ENCODE measurements at places on chromosomes 2 and 18.

DNA sequence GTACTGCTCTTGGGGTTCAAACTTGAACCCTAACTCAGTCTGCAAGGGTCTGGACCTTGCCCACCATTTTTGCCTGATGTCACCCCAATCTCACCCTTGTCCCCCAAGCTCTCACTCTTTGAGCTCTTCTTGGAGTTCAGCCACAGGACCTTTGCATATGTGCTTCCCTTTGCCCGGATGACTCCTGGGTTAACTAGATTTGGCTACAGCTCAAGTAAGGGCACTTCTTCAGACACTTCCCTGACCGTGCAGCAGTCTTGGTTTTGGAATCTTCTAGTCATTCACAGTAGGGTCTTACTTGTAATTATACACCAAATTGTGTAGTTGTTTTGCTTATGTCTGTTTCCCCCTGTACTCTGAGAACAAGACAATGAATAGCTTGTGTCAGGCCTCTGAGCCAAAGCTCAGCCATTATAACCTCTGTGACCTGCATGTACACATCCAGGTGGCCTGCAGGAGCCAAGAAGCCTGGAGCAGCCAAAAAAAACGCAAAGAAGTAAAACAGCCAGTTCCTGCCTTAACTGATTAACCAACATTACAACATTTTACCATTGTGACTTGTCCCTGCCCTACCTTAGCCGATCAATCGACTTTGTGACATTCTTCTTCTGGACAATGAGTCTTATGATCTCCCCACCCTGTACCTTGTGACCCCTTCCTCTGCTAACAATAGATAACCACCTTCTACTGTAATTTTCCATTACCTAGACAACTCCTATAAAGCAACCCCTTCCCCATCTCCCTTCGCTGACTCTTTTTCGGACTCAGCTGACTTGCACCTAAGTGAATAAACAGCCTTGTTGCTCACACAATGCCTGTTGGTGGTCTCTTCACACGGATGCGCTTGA is 1.0 kb upstream of the MOGAT1 start:
- no peak for DNase-seq

DNA sequence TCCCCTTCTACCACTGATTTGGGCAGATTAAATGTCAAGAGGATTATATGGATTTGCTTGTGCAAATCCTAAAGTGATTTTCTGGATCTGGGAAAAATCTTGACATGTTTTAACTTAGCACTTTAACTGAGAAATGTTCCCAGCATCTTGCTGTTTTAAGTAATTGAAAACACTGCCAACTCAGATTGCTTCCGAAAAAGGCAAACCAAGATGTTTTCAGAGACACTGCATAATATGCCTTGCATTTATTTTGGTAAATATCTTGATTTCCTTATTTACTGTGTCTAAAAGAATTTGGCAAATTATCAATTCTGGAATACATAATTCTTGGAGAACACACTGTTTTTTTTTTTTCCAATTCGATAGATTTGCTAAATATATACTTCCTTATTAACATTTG is 385.0 kb upstream of the FAM98A start:
- no peak for DNase-seq

DNA sequence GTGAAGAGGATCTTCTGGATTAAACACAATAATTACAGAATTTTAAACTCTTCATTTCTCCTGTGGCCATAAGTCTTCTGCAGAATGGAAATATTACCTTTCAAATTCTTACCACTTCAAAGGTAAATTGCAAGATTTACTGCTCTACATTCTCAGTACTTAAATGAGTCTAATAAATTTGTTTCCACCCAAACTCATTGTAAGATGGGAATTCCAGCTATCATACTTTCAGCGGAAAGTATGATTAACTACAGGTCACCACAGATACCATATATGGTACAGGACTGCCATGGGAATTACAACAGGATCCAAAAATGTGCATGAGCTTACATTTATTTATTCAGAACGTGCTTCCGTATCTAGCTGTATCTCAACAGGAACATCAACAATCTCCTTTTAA is 3.1 kb downstream of the DSC3 start:
- DNase-seq, result no peak

DNA sequence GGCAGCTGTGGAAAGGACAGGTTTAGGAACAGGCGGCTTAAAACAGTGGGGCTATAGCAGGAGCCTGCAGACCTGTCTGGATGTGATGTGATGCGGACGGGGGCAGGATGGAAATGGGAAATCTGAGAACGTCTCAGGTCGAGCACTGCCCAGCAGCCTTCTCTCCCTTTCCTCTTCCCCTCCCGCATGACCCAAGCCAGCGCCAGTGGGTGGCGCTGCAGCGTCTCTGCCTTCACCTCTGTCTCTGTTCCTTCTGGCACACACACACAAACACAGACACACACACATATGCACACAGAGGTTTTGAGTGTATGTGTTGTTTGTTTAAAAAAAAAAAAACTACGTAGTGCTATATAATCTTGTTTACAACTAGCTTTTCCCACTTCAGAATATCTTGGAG is 82.0 kb upstream of the SLC66A3 start:
- no peak for DNase-seq

GRCh38 chr2:216888081-216888480 is 28.2 kb upstream of the TNP1 start:
- no peak for DNase-seq

- DNase-seq, result no peak
These were observed 12.7 kb downstream of the DGUOK start for GRCh38 chr2:73939419-73939818.

DNA sequence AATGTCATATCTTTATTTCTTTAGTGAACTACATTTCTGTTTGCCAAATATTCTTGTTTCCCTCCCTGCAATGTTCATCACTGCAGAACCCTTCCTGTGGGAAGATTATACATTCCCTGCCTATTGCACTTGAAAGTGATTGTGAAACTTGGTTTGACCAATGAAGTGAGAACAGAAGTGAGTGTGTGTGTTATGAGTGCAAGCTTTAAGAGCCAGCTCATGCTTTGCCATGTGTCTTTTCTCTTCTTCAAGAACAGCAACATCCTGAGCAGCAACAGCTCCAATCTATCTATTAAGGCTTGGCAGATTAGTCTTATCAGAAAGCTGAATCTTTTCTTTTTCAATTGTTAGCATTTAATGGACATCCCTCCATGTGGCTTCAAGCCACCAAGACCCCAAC is 42.0 kb upstream of the UBE2E3 start:
- no peak for DNase-seq

- DNase-seq, result no peak
These were observed 69.4 kb downstream of the RHOB start for GRCh38 chr2:20516291-20516645.

DNA sequence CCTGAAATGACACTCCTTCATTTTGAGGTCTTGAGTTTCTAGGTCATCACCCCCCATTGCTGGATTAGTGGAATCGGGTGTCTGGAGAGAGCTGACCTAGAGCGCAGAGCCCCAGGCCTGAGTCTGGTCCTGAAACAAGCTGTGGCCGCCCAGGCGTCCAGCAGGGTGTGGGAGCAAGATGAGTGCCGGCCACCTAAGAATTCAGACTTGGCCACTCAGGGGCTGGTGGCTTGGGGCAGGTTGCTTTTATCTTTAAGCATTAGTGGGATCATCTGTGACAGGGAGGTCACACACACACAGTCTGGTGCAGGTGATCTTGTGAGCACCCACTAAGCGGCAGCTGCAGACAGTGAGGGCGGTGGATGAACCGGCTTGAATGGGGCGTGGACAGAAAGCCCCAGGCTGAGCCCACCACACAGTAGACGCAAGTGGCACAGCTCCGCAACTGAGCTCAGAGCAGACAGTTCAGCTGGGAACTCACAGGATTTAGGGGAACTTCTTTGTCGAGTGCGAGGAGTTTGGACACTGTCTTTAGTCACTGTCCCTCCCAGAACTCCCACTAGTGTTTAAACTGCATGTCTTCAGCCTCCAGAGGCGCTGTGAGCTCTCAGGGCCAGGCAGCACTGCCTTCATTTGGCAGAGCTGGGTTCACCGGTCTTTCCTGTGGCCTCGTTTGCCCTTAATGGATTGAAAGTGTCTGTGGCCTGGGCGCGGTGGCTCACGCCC is 21.5 kb downstream of the ITGB1BP1 start:
- DNase-seq, result no peak

DNA sequence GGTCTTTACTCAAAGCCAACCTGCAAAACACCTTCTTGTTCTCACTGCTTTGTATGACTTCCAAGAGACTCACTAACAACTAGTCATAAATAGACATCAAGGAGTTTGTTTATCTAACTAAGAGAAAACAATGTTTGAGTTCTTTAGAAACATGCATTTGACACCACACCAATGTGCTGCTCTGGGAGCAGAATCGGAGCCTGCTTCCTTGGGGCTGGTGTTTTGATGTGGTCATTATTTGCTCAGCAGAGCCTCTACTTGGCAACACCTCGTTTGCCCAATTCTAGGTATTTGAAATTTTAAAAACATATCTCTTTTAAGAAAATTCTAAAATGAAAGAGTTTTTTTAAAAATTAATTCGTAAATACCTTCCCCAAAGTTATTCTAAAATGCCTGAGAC is 167.5 kb downstream of the BCL2 start:
- DNase-seq, result no peak

DNA sequence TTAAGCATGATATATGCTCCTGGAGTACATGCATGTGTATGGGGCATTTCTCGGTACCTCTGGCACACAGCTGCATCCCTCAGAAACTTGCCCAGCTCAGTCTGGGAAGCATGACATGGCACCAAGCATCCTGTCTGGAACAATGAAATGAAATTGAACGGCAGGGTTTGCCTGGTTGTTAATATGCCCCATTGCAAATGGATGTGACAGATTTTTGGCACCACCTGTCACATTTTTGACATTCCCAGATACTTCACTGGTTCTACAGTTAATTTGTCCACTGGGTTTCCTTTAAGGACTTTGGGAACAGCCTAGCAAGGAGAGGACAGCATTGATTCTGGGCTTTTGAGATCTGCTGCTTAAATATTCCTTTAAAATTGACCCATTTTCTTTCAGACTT is 305.8 kb downstream of the TSN start:
- DNase-seq, result no peak

DNA sequence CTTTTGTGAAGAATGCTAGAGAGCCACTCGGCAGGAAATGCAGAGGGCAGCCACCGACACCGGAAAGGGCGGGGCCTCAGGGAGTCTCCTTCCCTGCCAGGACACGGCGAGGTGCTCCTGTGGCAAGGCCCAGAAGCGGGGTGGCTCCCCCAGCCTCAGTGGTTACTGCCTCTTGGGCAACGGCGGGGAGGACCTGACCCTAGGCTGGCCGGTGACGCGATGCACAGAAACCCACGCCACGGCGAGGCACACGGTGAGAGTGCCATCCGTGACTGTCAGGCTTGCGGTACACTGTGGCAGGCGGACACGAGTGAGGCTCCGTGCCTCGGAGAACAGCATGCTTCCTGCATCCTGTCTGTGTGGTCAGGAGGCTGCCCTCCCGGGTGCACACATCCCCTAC is 47.8 kb downstream of the ZAP70 start:
- no peak for DNase-seq

DNA sequence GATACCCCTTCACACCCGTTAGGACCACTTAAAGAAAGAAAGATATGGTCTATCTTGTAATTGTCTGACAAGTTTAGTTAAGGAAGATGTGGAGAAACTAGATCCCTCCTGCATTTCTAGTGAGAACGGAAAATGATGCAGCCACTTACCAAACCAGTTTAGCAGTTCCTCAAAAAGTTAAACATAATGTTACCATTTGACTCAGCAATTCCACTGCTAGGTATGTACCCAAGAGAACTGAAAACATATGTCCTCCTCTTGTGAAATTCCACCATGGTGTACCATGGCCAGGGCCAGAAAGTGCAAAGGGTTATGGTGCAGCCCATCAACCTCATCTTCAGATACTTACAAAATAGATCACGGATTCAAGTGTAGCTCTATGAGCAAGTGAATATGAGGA is 79.0 kb upstream of the ID2 start:
- DNase-seq, result no peak

DNA sequence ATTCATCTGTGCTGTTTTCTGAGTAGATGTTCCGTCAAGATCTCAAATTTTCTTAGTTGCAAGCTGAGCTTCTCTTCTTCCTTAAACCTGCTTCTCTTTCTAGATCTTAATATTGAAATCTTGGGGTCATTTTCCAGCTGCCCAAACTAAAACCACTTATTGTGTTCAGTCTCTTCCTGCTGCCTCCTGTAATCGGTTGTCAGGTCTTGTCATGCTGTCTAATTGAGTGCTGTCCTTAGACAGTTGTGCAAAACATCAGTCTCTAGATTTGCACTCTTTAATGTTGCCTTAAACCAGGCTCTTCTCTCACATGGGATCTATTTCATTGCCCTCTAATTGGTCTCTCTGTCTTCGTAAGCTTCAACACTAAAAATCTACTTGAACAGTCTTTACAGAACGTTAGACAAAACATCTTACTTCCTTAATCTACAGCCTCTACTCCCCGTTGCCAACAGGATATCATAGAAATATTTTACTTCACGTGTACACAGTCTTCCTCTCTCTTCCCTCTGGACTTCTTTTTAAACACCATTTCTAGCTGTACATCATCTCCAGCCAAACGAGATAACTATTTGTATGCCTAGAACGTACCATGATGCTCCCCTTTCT is 34.9 kb downstream of the GPD2 start:
- DNase-seq, result no peak

- no peak for DNase-seq
These were observed 3.7 kb downstream of the EEF1B2 start for GRCh38 chr2:206163251-206163880.

- DNase-seq, result no peak
These were observed 50.6 kb upstream of the ZFP36L2 start for GRCh38 chr2:43276962-43277391.

DNA sequence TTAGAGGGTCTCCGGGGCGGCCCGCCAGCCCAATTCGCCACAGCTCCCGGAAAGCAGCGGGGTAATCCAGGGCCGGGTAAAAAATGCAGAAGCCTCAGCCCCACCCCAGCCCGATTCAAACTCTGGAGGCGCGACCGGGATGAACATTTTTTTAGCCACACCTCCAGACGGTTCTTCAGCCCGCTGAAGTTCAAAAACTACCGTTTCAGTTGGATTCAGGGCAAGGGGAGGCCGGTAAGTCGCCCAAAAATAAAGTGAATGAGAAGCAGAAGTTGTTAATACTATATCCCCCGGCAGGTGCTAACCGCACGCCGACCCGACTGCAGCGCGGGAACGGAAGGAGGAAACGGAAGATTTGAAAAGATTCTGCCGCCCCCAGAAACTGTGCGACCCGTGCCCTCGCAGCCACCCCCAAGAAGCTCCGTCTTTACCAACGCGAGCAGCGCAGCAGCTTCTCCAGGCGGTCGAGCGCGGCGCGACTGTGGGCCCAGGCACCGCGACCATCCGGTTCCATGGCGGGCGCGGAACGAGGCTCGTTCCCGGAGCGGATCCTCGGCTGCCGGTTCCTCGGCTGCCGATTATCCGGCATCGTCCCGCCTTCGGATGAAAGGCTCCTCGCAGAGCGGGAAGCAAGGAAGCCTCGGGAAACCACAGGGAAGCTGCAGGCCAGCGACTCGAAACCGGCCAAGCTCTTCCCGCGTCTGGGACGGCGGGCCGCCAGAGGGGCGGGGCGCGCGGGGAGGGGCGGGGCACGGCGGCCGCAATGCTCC is at the start of gene BARD1:
Gene BARD1, minus strand, starts transcription at position 703 of the 770 bp plus-strand sequence. Its CDS starts 114 bp downstream, at position 589.
- DNase-seq, result peak; percentile 33

DNA sequence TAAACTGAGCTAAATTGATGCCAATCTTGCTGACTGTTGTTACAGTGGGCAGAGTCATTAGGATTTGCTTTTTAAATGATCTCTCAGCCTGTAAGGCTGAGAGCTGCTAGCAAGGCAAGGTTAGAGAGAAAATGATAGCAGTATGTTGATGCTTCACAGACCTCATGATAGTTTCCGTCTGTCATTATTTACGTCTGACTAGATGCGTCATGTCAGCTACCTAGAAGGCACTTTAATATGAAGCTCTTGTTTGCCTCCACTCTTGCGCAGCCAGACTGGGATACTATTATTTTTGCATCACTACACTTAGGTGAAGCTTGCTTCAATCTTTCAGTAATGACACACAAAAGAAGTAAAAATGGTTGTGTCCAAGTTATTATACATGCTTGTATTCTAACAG is 313.8 kb downstream of the LNPK start:
- no peak for DNase-seq

All from HFF-Myc (cell line).